ENCODE measurements at places on chromosomes 7 and 10.

- peak; percentile 61 for DNase-seq
These were observed at the start of gene AOAH for GRCh38 chr7:36723951-36724664. AOAH (minus strand) TSS chr7:36724494; CDS start chr7:36724148, 346 bp downstream.

GRCh38 chr10:31885971-31886370 is 42.7 kb downstream of the ARHGAP12 start:
- no peak for DNase-seq

DNA sequence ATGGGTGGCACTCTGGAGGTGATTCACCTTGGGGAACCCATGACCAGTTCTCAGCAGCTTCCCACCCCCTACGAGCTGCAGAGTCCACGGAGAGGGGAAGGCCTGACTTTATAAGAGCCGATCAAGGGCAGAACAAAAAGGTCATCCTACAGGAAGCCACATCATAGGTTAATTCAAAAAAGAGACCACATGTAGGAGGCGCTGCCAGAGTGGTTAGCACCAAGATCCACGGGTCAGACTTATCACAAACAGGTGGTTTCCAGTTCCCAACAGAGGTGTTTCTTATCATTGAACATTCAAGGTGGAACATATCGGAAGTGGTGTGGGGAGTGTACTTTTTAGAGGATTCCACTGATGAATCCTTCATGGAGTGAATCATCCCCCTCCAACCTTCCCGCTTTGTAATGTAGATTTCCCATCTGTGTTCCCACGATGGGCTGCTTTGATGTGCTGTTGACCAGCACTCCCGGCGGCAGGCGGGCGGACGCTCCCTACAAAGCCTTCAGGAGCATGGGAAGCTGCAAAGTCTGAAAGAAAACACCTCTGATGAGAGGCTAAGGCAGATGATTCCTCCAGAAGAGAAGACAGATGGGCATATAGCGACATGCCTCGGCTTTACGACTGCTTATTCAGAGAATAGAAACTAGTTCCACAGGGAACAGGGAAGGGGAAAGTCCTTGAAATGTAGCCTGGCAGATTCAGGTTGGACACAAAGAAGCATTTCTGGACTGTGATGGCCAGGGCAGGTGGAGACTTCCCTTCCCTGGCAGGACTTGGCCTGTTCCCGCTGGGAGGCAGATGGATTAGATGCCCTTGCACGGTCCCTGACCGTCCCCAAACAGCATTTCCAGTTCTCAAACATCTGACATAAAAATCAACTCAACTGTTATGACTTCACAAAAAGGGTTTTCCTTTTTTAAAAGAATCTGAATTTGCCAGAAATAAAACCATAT is 66.5 kb downstream of the AFAP1L2 start:
- no peak for DNase-seq

DNA sequence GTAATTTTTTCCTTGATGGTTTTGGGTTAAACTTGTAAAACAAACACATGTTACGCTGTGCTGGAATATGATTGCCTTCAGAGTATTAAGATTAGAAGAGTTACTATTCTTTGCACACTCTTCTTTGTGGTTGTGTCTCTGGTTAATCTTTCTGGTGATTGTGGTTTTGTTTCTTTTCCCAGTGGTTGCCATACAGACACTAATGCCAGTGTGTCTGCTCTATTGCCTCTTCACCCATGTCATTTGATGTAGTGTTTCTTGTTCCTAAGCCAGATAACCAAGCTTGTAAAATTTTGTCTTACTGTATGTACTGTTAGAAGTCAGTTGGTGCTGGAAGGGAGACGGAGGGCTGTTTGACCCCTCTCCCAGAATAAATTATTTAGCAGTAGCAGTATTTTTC is 124.8 kb downstream of the PHTF2 start:
- no peak for DNase-seq

DNA sequence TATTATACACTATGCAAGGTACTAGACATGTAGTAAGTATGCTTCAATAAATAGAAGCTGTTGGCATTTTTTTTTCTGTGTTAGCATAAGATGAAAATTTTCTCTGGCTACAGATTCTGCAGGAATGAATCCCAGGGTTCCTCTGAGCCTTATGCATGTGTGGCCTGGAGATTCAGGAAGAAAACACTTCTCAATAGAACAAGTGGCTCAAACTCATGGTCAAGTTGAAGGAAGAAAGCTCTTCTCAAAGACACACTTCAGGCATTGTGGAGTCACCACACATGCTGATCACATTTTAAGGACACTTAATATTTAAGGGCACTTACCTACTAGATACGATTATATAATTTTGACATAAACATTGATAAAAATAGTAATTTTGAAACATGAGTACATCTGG is 19.5 kb downstream of the DNAH11 start:
- DNase-seq, result no peak

DNA sequence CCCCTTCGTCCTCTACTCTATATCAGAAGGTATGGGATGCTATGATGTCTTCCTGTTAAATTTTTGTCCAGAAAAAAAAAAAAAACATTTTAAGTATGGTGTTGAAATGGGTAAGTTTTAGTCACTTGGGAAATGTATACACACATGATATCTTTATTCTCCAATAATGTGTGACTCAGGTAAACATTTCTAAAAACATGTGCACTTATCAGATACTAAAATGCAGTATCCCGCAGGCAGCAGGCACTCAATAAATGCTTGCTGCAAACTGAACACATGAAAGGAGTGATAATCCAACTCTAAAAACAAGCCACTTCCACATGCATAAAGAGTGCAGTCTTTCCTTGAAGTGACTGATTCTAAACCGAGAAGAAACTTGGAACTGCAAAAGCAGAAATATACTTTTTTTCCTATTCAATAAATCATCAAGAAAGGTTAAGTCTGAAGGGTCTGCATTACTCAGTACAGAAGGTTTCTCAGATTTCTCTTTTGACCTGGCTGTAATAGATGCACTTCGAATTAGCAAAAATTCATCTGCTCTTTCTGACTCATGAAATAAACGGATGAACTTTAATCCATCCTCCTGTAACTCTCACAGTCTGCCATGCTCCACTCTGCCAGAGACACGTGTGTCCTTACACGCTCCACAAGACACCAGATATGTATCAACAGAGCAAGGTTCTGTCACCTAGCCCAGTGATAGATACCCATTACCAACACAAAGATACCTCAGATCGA is 84.0 kb downstream of the HIPK2 start:
- DNase-seq, result no peak

DNA sequence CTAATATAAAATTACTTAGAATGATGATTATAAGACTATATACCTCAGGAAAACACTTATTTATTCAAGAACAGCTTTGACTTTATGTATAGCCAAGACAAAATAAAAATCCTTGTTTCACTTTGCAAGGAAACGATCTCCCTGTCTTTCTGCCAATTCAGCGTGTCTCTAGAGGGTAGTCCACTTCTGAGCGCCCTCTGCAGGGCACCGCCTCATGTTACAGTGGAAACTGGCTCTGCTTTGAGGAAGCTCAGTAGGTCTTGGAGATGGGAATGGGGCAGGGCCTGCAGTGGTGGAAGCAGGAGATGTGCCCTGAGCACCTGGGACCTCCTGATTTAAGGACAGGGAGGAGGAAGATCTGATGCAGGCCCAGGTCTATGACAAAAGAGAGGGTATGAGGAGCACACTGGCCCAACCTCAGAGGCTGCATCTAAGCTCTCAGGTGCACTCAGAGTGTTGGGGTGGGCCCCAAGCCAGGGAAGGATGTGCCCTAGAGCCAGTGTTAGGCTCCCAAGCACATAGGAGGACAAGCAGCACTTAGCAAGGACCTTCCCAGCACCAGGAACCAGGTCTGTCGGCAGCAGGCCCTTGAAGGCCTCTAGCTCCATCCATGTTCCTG is 481.0 kb downstream of the TNS3 start:
- no peak for DNase-seq

DNA sequence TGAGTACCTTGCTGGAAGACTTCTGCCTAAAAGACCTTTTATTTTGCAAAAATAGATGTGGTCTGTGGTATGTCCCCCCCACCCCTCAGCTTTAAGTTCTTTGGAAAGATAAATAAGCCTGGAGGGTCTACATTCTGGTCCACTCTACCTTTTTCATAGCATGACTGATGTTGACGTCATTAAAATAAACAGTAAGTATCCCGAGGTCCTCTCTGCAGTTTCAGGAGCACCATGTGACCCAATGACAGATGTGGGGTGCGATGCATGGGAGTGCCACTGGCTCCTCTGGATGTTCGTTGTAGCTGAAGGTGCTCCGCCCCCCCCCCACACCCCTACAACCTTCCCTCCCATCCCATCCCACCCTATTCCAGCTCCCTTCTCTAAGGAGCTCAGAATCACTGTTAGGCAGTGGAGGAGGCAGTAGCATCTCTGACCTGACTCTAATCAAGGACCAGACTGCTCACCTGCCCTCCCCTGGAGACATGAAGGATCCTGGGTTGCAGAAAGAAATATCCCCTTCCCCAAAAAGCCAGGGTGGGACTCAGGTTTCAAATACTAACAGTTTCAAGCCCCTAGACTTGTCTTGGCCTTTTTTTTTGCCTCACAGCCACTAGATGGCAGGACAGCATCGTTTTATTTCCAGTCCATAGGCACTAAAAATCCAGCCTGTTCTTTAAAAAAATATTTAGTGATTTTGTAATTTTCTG is 25.1 kb downstream of the CASP7 start:
- DNase-seq, result peak; percentile 32

DNA sequence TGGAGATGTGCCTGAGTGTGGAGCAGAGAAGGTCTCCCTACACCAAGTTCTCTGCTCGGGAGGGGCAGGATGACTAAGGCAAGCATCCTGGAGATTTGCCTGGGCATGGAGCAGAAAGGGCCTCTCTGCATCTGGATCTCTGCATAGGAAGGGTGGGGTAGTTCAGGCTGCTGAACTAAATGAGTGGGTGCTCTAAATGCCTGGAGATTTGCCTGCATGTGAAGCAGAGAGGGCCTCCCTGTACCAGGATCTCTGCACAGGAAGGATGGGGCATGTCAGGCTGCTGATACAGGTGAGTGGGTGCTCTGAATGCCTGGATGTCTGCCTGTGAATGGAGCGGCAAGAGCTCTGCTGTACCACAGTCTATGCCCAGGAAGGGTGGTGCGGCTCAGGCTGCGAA is 680.7 kb downstream of the SUGCT start:
- DNase-seq, result no peak

- DNase-seq, result no peak
These were observed 904.6 kb upstream of the SORCS1 start for GRCh38 chr10:108069096-108069495.

GRCh38 chr10:15374156-15374555 is 3.1 kb upstream of the FAM171A1 start:
- no peak for DNase-seq

DNA sequence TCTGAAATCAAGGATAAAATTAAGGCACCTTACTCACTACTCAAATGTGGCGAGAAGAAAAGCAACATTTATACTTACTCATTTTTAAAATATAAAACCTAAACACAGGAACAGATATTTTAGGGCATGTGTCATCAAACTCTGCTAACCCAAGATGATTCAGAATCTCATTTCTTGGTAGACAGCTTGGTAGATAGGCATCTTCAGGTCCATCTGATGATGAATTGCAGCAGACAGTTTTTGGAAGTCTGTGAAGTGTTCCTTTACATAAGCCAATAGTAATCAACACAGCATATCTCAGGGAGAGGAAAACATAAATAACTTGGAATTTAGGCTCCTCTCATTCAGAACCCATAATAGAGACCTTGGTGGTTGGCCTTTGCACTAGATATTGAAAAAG is 3.4 kb downstream of the HIPK2 start:
- DNase-seq, result no peak

DNA sequence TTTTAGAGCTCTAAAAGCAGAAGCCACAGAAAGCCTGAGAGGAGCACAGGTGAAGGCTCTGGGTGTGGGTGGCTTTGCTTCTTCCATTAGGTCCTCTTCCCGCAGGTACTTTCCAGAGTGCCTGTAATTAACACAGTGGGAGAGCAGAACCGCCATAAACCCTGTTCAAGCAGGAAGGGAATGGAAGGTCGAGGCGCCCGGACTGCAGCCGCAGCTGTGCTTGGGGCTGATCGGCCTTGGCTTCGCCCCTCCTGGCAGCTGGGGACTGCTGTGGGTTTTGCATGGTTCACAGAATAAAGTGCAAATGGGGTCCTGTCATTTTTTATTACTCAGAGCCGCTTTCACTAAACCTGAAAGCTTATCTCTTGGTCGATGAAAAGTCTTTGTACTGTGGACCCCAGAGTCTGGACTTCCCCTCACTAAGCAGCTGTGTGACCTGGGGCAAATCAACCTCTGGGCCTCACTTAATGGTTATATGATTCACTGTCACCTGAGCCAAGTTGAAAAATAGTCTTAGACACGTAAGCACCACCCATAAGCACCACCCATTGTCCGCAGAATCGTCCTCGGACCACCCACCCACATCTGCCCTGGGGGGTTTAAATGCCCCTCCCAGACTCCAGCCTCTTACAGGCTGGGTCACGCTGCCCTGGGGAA is 100.9 kb downstream of the XRCC2 start:
- no peak for DNase-seq

GRCh38 chr10:95941115-95941514 is 33.3 kb downstream of the CC2D2B start:
- no peak for DNase-seq

DNA sequence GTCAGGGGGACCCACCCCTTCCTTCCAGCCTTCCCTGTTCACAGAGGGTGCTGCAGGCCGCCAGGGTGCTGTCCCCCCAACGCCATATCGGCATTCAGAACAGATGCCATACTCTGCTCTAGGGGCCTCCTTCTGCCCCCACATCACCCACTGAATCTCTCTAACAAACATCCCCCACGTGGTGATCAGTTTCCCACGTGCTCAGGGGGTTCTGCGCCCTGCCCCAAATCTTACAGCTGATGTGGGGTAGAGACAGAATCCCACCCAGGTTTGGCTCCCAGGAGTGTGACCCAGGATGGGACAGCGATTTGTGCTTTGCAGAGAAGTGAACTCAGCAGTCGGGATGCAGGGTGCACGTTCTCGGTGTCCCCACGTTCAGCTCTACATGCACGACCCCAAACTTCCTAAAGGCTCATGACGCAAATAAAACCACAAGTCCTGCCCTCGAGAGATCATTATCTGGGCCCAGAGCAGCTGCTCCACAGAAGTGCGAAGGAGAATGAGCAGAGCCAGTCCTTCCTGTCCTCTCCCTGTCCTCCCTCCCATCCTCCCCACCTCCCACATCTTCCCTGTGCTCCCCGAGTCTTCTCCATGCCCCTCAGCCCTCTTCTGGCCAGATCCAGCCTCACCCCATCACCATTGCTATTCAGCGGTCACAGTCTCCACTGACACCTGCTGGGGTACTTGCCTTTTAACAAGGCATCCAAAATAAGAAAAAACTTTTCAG is 423.4 kb downstream of the DNAJB6 start:
- no peak for DNase-seq

DNA sequence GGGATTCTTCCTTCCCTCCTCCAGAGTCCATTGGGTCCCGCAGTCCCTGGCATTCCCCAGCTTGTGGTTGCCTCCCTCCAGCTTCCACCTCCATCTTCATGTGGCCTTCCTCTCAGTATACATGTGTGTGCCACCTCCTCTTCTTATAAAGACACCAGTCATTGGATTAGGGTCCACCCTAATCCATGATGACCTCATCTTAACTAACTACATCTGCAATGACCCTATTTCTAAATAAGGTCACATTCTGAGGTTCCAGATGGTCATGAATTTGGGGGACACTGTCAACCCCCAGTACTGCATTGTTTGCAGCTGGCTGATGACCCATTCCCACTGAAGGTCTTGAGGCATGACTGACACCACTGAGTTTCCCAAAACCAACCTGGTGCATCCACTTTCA is 99.0 kb downstream of the PTPRE start:
- no peak for DNase-seq
